Lung microvascular endothelial cell (primary cell): ENCODE measurements at places on chromosomes 2 and 18. TPM values are rescaled to one million over a fixed set of nuclear protein-coding genes. Genes with fewer than 3 reads are reported as not detected.

The C2orf78 gene
- total RNA-seq = not detected in 2 replicates

GRCh38 chr2:28035816-28036215 is 145.3 kb downstream of the BABAM2 start:
- peak; percentile 89 for DNase-seq

GRCh38 chr18:22872900-22873537 is 60.1 kb upstream of the RBBP8 start:
- peak; percentile 16 for DNase-seq

GRCh38 chr2:134919341-134920210 is 954 bp downstream of the CCNT2 start:
- DNase-seq = peak; percentile 40

DNA sequence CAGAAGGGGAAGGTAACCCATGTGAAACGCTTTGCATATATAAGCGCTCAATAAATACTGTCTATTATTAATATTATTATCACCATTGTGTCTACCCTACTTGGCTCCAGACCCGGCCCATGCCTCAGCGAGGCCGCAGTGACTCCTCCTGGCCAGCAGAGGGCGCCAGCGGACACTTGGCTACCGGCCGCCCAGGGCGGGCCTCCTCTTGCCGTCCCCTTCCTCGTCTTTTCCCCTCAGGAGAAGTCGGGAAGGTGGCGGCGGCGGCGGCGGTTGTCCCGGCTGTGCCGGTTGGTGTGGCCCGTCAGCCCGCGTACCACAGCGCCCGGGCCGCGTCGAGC is at the start of gene AGFG1:
TSS of gene AGFG1 (plus strand) at position 233 of the 341 bp plus-strand sequence. CDS start 266 bp downstream, outside the sequence.
- DNase-seq = peak; percentile 86

DNA sequence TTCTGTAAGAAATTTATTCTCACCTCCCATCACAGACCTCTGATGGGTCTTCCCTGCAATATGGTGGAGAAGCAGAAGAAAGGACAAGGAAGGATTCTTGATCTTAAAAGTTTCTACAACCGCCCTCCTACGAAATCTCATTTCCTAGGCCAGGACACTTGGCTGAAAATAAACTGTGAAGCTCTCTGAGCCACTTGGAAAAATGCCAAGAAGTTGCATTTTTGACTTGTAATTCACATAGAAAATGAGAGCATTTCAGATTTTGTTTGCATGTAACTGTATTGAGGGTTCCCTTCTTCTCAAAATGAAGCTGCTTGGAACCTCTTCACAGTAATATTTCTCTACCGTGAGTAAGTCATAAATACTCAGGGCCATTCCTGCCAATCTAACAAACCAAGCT is 458.3 kb upstream of the SLC14A2 start:
- peak; percentile 1 for DNase-seq
